NCI-H446 treated with DMSO at 0.1 percent for 48 hours (cell line): ENCODE measurements at places on chromosomes 1 and 21.
A peak's percentile ranks its signal among the peaks of the same experiment; 100 is the strongest.

DNA sequence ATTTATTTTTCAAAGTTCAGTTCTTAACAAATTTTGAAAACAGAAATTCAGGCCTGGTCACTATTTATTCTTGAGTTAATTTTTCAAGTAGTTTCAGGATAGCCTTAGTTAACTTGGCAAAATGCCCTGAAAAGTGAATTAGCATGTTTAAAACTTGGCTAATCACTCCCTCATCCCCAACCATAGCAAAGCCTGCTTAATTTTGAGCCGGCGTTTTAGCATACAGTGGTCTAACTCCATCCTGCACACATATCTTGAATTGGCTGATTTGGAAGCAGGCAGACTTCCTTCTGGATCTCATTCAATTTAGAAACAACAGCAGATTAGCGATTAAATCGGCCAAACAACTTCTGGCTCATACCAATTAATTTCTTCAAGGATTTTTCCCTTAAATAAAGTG, 439.2 kb downstream of the PTBP2 start:
- DNase-seq = peak; percentile 60

- DNase-seq = no peak
These were observed 14.0 kb upstream of the TRIM67 start for GRCh38 chr1:231147896-231148295.

GRCh38 chr1:28213315-28213714, 19.5 kb downstream of the DNAJC8 start:
- no peak for DNase-seq

DNA sequence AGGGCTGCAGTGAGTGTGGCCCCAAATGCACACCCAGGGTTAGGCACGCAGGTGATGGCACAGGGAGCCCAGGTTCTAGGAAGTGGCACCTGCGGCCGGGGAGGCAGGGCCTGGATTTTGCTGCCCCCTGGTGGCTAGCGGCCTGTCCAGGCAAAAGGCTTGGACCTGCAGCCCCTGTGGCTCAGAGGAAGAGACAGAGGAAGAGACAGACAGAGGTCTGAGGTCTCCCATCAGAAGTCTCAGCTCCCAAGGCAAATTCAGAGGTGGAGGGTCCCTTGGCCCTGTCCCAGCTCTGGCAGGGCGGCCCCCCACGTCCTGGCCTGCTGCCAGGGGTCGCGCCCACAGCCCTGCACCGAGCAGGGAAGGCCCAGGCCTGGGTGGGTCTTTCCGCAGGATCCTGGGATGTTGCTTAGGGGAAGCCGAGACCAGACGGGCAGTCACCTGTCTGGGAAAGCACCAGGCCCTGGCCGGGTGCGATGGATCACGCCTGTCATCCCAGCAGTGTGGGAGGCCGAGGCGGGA, 8.0 kb upstream of the TNFRSF14 start:
- peak; percentile 13 for DNase-seq

GRCh38 chr1:194042736-194043135, 856.3 kb upstream of the B3GALT2 start:
- no peak for DNase-seq

DNA sequence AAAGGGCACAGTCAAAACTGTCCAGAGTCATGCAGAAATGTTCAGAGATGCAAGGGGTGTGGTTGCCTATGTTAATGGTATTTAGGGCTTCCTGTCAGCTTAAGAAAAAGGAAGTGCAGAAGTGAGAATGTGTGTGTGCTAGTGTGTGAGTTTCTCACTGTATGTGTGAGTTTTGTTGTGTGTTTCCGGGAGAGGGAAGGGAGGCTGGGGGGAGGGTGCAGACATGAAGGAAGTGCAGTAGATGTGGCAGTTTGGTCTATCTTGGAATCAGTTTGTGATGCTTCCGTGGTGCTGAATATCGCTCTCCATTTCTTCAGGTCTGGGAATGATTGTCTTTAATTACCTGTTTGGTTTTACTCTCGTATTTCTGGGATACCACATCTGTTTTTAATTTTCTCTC, 16.5 kb upstream of the ATP6V1G3 start:
- no peak for DNase-seq

DNA sequence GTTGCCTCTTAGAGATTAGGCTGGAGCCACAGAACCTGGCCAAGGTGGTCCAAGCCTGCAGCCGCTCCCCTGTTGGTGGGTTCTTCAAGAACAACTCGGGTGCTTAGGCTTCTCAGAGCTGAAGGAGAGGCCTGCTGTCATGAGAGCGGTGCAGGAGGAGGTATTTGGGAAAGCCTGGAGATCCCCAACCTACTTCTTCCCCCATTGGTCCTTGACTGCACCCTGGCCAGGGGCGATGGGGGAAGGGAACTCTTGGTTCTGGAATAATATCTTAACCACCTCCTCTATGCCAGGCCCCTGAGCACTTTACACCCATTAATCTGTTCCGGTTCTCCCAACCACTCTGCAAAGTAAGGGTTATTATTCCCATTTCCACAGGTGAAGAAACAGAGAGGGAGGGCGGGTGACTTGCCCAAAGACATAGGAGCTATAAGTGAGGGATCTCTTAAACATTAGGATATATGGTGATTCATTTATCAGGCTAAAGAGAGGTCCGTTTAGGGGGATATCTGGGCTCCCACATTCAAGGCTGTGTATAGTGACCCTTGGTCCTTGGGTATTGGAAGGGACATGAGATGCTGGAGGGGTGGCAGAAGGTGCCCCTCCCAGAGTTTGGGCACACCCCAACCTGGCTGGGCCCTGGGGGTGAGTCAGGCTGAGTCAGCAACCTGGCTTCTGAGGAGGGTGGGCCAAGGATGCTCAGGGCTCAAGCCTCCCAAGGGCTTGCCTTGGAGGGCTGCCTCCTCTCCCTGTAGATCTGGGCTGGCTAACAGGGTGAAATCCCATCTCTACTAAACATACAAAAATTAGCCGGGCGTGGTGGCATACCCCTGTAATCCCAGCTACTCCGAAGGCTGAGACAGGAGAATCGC, 5.2 kb downstream of the TRNP1 start:
- DNase-seq = no peak

GRCh38 chr1:151512326-151512725, 1.1 kb downstream of the CGN start:
- no peak for DNase-seq

- peak; percentile 71 for DNase-seq
These were observed 98.5 kb downstream of the ATG4C start for GRCh38 chr1:62882201-62883104.

- no peak for DNase-seq
These were observed 309.9 kb downstream of the DUSP10 start for GRCh38 chr1:221431961-221432360.

DNA sequence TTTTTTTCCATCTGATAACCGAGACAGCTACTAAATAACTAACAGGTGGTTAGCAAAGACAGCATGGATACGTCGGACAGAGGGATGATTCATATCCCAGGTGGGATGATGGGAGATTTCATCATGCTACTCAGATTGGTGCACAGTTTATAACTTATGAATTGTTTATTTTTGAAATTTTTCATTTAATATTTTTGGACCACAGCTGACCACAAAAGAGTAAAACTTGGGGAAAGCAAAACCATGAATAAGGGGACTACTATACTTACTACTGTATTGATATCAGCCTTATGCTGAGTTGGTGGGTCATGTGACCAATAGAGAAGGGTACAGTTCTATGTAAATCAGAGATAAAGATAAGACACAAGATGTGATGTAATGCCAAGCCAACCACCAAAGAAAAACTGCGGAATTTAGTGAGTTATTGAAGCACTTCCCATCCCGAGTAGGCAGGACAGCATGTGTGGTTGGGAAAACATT, 248.1 kb upstream of the C1orf105 start:
- DNase-seq = no peak

DNA sequence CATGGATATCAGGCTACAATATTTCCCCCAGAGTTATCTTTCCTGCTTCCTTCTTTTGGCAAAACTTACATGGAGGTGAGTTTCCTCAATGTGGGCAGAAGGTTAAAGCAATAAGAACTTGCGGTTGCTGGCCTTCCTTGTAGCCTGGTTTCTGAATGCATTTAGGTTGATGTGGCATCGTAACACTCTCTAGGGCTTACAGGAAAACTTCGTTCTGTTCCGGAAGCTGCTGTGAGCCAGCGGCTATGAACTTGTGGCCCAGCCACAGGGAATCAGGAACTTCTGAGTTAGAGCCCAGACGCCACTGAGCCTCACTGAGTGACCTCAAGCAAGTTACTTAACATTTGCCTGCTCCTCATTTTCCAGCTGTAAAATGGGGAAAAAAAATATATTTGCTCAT, 623.4 kb upstream of the ADAMTS5 start:
- DNase-seq = no peak

GRCh38 chr1:203189951-203190352, 3.4 kb upstream of the CHI3L1 start:
- no peak for DNase-seq

GRCh38 chr1:170274131-170274501, 128.4 kb downstream of the NTMT2 start:
- DNase-seq = no peak

DNA sequence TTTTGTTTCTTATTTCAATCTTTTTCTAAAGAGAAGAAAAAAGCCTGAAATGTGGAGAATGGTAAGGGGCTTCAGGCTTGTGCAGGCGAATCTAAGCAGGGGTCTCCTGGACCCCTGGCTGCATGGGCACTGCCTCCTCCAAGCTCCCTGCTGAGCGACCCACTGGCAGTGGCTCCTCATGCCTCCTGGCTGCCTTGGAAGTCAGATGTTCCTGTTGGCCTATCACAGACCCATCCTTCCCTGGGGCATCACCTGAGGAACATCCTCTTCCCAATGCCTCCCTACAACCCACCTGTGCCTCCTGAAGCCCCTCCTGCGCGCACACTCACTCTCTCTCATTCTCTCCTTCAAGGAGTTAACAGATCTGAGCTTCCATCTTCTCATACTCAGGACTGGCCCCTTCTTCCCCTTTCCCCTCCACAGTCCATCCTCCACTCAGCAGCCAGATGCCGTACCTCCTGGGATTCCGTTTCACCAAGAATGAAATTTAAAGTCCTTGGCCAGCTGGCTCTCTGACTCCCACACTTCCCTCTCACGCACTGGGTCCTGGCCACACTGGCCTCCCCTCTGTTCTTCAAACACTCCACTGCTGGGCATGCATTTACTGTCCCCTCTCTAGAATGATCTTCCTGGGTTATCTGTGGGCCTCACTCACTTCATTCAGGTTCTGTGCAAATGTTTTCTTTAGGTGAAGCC, 41.7 kb downstream of the AZIN2 start:
- DNase-seq = no peak

- no peak for DNase-seq
These were observed 10.6 kb upstream of the SYT14 start for GRCh38 chr1:209927466-209927865.

- DNase-seq = no peak
These were observed 15.9 kb upstream of the ITPKB start for GRCh38 chr1:226754793-226755533.

DNA sequence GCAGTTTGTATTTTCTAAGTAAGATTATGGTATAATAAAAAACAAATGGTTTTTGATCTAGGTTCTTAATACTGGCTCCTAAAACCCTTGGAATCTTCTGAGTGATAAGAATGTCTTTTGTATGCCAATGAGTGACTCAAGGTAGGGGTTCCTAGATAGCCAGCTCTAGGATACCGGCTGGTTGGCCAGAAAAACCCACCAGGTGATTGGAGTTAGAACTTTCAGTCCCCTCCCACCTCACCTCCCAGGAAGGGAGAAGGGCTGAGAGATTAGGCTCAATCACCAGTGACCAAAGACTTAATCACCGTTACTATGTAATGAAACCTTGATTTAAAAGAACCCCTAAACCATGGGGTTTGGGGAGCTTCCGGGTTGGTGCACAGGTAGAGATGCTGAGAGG, 8.7 kb upstream of the BRDT start:
- no peak for DNase-seq

DNA sequence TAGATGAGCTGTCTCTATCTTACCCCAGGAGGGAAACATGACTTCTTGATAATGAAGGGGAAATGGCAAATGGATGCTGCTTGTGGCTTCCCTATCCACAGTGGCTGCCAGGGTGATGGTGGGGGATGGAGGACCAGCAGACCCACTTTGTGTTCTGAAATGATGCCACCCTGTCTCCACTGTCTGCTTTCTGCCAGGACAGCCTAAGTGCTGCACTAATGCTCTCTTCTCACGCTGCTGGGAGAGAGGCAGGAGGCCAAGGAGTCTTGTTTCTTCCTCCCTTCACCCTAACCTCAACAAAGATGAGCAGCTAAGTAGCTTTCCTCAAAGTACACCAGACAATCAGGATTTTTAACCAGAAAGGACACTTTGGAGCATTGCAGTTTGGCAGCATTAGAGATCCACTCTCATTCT, 36.6 kb downstream of the XCL1 start:
- peak; percentile 67 for DNase-seq

DNA sequence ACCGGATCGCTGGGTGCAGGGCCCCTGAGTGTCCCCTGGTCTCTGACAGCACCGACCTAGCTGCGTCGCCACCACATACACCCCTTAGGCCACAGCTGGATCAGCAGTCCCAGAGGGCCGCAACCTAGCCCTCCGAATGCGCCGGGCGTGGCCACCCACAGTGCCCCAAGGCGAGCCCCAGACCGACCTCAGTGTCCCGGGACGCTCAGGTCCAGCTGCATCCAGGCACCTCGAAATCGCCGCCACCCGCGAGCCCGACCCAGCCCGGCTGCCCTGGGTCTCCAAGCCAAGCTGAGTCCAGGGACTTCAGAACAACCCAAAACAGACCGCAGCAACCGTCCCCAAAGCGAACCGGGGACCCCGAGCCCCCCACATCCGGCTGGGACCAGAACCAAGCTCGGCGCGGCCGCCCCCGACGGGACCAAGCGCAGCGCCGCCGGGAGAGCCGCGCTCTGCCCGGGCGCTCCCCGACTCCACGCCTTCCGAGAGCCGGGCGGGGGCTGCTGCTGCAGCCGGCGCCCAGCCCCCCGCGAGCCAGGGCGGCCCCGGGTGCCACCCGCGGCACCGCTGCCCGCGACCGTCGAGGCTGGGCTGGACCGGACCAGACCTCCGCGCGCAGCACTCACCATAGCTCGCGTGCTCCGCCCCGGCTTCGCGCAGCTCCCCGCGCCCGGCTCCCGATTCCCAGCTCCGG, 54.6 kb upstream of the ECE1 start:
- DNase-seq = no peak

DNA sequence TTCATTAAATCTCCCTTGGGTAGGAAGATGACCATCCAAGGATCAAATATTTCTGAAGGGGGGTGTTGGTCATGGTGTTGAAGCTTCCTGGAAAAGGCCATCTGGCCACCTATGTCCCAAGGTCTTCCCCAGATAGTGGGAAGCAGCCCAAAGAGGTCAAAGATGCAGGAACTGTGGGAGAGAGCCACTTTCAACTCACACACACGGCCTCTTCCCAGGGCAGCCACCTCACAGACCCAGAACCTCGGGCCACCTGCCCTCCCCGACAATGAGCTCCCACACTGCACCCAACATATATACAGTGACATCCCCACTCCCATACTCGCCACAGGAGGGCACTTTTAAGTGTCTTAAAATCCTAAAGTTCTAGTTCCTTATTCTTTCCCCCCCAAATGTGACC, 164.5 kb upstream of the ETV3 start:
- no peak for DNase-seq

DNA sequence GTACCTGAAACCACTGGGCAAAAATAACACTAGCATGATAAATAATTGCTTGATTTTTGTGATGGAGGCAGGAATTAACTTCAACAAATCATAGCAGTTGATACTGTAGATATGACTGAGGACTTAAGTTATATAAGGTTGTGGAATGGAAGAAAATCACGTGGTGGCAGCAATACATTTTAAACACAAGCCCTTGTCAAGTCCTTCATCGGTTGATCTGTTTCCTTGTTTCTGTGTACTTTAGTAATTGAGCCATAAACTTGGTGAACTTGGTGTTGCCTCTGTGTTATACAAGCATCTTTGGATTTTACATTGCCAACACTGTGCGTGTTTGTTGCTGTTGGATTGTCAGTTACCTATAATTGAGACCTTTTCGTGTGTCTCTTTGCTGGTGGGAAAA, 114.4 kb downstream of the CAMTA1 start:
- DNase-seq = no peak
